ENCODE measurements at places on chromosomes 12 and 14.

DNA sequence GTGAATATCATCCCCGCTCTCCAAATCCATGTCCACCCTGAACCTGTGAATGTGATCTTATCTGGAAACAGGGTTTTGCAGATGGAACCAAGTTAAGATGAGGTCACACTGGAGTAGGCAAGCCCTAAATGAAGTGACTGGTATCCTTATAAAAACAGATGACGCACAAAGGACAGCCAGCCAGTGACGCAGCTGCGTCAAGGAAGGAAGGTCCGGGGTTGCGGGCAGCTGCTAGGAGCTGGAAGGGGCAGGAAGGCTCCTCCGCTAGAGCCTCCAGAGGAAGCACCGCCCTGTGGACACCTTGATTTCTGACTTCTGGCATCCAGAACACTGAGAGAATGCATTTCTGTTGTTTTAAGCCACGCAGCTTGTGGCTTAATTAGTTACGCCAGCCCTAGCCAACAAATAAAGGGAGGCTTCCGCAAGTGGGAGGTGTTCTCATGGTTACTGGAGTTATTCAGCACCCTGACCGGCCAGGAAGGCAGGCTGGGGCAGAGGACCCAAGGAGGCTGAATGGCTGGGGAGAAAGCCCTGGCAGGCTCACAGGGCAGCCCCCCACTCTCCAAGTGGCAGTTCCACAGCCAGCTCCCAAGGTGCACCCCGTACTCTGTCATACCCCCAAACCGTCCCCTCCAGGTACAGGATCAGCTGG is 127.6 kb upstream of the NCOR2 start:
- no peak for DNase-seq

GRCh38 chr14:99964979-99965378 is 100.2 kb upstream of the EVL start:
- no peak for DNase-seq

GRCh38 chr12:19647806-19648556 is 208.7 kb downstream of the AEBP2 start:
- no peak for DNase-seq

GRCh38 chr12:100953677-100954076 is 159.1 kb downstream of the ANO4 start:
- DNase-seq = no peak

- DNase-seq = no peak
Observed at GRCh38 chr12:109244073-109244472, 65.0 kb downstream of the FOXN4 start.

- DNase-seq = peak; percentile 43
Observed at GRCh38 chr12:10130042-10130441, at the start of gene CLEC7A. Gene CLEC7A, minus strand, starts transcription at chr12:10130199. Its CDS starts 117 bp downstream, at chr12:10130082.

DNA sequence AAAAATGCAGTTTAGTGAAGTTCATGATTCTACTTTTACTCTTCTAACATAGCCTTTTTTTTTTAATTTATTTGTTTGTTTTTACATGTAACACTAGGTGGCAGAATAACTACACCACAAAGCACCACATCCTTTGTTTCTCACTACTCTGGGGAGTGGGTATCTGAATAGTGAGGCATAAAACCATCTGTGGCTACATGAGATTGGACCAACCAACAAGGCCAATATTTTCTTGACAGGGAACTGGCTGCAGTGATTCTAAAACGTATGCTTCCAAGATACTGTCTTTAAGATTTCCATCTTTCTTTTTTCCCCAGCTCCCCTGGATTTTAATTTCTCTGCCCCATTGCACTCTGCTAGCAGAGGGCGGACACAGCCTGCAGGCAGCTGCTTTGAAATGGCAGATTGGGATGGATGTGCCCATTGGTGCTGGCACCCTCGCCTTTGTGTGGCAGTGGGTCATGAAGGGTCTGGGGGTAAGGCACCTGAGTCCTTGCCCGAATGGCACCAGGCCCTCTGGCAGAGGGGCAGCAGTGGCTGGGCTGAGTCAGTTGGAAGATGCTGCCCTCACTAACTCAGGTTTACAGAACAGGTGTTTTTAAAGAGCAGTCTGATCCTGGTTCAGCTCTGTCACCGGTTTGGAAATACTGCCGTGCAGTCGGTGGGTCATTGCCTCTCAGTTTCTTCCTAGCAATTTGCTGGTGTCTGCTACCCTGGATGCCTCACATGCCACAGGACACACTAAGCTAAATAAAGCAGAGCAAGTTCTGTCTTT is 429.1 kb downstream of the RAD51B start:
- peak; percentile 45 for DNase-seq

GRCh38 chr14:72617391-72618031 is 276.4 kb downstream of the DPF3 start:
- no peak for DNase-seq

DNA sequence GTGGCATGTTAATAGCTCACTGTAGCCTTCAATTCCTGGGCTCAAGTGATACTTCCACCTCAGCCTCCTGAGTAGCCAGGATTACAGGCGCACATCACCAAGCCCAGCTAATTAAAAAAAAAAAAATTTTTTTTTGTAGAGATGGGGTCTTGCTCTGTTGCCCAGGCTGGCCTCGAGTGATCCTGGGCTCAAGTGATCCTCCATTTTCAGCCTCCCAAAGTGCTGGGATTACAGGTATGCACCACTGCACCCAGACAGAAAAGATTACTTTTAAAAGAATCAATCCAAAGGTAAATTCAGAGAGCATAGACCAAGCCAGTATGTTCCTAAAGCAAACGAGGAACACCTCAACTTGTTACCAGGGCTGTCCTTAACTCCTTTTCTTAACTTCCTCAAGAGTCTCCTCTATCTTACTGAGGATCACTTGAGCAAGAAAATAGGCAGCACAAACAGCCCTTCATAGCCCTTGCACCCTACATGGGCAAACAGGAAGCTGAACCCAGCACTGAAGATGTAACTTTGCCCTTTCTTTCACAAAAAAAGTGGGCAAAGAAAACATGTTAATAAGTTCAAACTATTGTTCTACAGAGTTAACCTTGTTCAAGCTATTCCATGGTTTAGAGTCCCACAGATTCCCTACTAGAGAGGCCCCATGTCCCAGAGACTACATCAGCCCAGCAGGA is 11.3 kb downstream of the CS start:
- no peak for DNase-seq

- DNase-seq = no peak
Observed at GRCh38 chr12:89884952-89885351, 176.3 kb upstream of the ATP2B1 start.

DNA sequence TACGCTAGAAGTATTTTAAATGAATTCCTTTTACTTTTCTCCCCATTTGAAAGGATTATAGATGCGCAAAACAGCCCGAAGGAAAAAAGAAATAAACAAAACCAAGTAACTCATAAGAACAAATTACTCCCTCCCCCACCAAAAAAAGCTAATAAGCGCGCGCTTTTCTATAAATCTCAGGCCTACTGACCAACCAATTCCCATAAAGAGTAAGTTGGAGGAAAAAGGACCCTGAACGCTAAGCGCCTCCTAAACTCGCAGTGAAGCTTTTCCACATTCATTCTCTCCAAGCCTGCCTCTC is 588 bp downstream of the MBIP start:
- DNase-seq = no peak

DNA sequence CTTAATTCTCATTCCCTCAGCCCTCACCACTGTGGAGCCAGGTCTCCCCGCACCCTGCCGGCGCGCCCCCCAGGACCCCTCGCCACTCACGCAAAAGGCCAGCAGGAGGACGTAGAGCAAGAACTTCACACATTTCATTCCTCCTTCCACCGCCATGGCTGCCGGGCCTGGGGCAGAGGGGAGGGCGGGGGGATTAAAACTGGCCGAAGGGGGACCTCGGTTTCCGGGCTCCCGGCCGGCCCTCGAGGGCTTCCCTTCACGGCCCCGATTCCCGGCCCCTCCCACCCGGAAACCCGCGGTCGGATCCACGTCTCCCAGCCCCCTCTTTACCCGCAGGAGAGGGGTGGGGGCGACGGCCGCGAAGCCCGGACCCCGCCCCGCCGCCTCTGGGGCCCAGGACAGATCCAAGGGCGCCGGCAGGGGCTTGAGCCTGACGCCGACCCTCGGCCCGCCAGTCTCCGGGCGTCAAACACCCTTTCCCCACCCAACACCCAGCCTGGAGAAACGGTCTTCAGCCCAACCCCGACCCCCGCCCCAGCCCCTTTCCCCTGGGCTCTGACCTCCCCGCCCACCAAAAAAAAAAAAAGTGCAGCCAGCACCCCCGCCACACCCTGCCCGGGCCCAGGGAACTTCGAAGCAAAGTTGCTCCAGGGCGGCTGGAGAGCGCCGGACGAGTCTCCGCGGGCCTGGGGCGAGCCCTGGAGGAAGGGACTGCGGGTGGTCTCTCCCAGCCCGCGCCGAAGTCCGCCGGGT is 447 bp downstream of the CD63 start:
- no peak for DNase-seq

DNA sequence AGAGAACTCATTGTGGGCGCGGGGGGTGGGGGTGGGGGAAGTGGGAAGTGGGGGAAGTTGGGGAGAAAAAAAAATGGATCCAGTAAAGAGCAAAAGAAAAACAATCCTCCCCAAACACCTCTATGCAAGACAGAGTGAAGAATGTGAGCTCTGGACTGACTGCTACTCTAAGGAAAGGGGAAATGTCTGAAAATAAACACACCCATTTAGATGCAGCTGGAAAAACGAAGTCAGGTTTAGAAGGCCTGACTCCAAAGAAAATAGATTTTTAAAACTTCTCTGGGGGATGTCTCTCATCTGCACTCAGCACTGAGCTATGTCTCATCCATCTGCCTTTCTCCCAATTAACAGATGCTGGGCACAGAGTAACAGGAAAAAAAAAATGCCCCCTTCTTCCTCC is 904.4 kb downstream of the GALC start:
- no peak for DNase-seq

DNA sequence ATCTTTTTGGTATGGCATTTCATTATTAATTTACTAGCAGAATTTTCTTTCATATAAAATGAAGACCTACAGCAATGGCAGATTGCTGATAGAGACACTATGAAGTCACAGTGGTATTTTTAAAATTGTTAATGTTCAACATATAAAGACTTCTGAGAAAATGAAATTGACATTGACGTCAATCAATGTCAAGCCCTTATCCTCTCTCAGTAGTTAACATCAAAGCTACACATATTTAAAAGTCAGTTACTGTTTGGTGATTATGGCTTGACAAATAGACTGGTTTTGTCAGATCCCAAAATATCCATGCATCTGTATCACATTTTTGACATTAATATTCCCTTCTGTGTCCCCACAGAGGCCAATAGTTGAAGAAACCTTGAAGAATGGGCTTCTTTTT is 1069.1 kb upstream of the SEL1L start:
- DNase-seq = no peak

GRCh38 chr12:121038861-121039668 is at the start of gene OASL:
Gene OASL, minus strand, starts transcription at chr12:121039246. Its CDS starts 275 bp downstream, at chr12:121038971.
- DNase-seq = peak; percentile 45
